ENCODE measurements at places on chromosomes 11 and 22. TPM values are rescaled to one million over a fixed set of nuclear protein-coding genes. Genes with fewer than 3 reads are reported as not detected.

The CDC42BPG gene
- 0.28 TPM for total RNA-seq

The C11orf97 gene
- total RNA-seq: not detected

The OR52I1 gene
- not detected for total RNA-seq

The FAM180B gene
- total RNA-seq: 0.11 TPM

The OR52N4 gene
- 0.70 TPM for total RNA-seq

The TRIM48 gene
- total RNA-seq: not detected

The RIMBP3C gene
- total RNA-seq: 0.18 TPM

The CCDC15 gene
- 6.7 TPM for total RNA-seq

The SORL1 gene
- 68.0 TPM for total RNA-seq

GRCh38 chr11:44400431-44400830 is 90.5 kb upstream of the ALX4 start:
- DNase-seq: no peak

DNA sequence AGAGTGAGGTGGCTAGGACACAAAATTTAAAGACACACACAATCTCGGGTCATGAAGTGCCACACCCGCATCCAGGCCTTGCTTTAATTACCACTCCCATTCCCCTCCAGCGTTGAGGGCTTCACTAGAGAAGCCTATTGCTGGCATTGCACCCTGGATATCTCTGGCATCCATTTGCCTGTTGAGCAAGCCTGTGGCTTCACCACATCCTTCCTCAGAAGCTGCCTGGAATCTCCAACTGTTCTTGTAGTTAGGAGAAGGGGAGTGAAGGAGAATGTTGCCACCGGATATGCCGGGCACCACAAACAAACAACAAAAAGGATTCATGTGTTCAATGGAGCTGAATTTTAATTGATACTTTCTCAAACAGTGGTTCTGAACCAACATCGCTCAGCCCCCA is 34.4 kb upstream of the RCN1 start:
- no peak for DNase-seq

GRCh38 chr22:42185915-42186439 is 55.4 kb upstream of the CYP2D6 start:
- no peak for DNase-seq

GRCh38 chr11:13784441-13784840 is 116.0 kb downstream of the FAR1 start:
- no peak for DNase-seq

GRCh38 chr22:41343717-41344116 is 38.0 kb upstream of the TEF start:
- no peak for DNase-seq

GRCh38 chr11:126265811-126266210 is 2.9 kb downstream of the SRPRA start:
- DNase-seq: no peak

- no peak for DNase-seq
Observed at GRCh38 chr11:27184458-27185312, 144.1 kb downstream of the BBOX1 start.

GRCh38 chr11:117563556-117563955 is 233.5 kb downstream of the DSCAML1 start:
- DNase-seq: no peak

GRCh38 chr11:8192016-8192895 is 23.4 kb upstream of the RIC3 start:
- peak; percentile 72 for DNase-seq

- peak; percentile 17 for DNase-seq
Observed at GRCh38 chr11:10490032-10490397, 35.0 kb downstream of the AMPD3 start.

GRCh38 chr11:120122924-120123683 is 14.8 kb downstream of the TRIM29 start:
- DNase-seq: no peak

DNA sequence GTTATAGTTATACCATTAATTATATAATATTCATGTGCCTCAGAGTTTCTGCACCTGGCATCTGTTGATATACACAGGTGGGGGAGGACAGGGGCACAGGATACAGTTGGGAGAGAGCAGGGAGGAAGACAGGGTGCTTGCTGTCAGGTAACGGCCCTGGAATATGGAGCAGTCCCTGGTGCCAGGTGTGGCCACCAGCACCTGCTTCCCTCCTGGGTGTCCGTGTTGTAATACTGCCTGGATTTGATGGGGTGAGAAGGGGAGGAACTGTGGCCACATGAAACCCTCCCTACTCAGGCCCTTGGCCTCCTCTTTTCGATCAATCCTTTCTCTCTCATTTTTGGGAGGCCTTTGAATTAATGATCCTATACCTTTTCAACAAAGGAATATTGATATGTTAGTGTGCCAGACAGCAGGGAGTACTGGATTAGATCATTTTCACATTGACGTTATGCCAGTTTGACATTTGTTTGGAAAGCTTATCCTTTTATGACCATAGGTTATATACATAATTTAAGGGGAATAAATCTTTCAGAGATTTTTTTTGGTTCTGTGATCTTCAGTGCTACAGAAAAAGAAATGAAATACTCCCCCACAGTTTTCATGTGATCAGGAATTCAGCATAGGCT is 88.6 kb downstream of the TEAD1 start:
- DNase-seq: no peak

- no peak for DNase-seq
Observed at GRCh38 chr11:36550385-36551115, 17.3 kb upstream of the RAG1 start.

GRCh38 chr11:72789493-72790131 is 4.2 kb downstream of the STARD10 start:
- DNase-seq: no peak

DNA sequence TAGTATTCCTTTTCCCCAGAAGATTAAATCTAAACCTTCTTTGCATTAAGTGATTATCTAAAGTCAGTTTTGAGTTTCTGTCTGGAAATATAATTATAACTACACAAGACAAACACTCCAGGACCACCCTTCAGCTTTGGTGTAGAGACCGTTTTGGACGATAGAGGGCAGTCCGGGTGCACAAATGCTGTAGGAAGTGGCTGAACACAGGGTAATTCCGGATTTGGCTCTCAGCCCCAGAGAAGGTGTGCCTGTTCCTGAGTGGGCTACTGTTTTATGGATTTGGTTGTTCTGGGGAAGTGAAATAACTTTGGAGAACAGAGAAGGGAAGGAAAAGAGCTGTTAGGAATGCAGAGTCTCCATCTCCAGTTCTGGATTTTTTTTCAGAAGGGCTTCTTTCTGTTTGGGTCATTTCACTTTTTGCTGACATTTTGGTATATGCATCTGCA is 14.8 kb downstream of the EXT2 start:
- peak; percentile 76 for DNase-seq

DNA sequence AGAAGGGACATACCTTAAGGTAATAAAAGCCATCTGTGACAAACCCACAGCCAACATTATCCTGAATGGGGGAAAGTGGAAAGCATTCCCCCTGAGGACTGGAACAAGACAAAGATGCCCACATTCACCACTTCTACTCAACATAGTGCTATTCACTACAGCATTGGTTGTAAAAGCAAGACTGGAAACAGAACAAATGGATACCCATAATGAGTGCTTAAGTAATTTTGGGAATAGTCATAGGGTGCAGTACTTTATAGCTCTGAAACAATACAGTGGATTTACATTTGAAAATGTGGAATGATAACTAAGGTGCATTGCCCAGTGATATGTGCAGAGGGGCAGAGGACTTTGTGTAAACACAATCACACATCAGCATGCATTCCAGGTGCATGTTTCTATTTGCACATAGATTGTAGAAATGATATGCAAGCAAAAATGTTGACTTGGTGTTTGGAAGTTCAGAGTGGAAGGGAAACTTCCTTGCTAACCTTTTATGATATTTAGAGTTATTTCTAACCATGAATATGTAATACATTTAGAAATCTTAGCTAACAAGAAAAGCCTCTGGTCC is 112.3 kb downstream of the IGLL1 start:
- DNase-seq: no peak

Measured in activated CD4-positive, alpha-beta T cell treated with anti-CD3 and anti-CD28 coated beads for 36 hours (primary cell).